Ovary (tissue), 10 donors: ENCODE measurements at places on chromosomes 12 and 14. TPM values are rescaled to one million over a fixed set of nuclear protein-coding genes. Genes with fewer than 3 reads are reported as not detected.

Gene BTG1
- 96.2 TPM for total RNA-seq

Gene CACNA1C
- 4.8 TPM for total RNA-seq

Gene ABCC9
- 26.1 TPM for total RNA-seq

Gene FAM90A1
- total RNA-seq: not detected

Gene SRGAP1
- 5.7 TPM for total RNA-seq

Gene KRT78
- not detected for total RNA-seq

Gene CLEC4C
- total RNA-seq: not detected

Gene HOXC4
- 3.3 TPM for total RNA-seq

Gene GALNT8
- 1.6 TPM for total RNA-seq

Gene KRT85
- not detected for total RNA-seq

GRCh38 chr12:66195242-66195641, 6.2 kb downstream of the IRAK3 start:
- H3K36me3 ChIP-seq: no peaks in the 10 kb centered on the region
- H3K27ac ChIP-seq: no peak overlapping the region
- no peaks in the 10 kb centered on the region for H3K27me3 ChIP-seq

DNA sequence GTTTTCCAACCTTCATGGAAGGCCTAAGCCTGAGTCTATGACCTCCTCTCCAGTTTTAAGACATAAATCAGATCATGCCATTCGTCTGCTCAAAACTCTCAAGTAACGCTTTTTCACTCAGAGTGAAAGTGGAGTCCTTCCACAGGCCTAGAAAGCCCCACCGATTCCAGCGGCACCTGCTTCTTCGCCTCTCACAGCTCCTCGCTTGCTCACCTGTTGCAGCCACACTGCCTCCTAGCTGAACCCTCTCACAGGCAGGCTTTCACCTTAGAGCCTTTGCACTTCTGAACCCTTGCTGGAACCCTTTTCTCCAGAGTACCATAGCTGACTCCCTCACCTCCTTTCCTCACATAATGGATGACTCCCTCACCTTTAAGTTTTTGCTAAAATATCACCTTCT, 301.1 kb downstream of the ZFP36L1 start:
- H3K4me1 ChIP-seq: peaks cover 7% of the 10 kb centered on the region
- no peak for DNase-seq
- H3K27me3 ChIP-seq: no peaks in the 10 kb centered on the region
- H3K36me3 ChIP-seq: no peaks in the 10 kb centered on the region

- no peaks in the 10 kb centered on the region for H3K36me3 ChIP-seq
- no peaks in the 10 kb centered on the region for H3K4me1 ChIP-seq
- H3K27ac ChIP-seq: no peak overlapping the region
- no peak for DNase-seq
- H3K27me3 ChIP-seq: no peaks in the 10 kb centered on the region
Measured at GRCh38 chr14:50116966-50117365, 594 bp upstream of the VCPKMT start.

DNA sequence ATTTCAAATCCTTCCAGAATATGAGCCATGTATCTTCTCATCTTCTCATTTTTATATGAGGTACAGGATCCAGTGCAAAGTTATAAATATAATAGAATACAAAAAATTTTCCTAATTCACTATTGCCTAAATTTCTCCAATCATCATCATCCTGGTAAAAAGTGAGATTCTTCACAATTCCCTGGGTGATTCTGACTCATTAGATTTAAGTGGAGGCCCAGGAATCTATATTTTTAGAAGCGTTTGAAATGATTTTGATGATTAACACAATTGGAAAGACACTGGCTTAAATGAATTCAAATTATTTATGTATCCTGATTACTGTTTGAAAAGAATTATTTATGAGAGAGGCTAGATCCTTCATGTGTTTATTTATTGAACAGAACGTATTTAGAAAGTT, 380.3 kb upstream of the PDE3A start:
- H3K27me3 ChIP-seq: no peaks in the 10 kb centered on the region
- DNase-seq: no peak
- no peak overlapping the region for H3K27ac ChIP-seq
- no peak overlapping the region for H3K4me3 ChIP-seq

DNA sequence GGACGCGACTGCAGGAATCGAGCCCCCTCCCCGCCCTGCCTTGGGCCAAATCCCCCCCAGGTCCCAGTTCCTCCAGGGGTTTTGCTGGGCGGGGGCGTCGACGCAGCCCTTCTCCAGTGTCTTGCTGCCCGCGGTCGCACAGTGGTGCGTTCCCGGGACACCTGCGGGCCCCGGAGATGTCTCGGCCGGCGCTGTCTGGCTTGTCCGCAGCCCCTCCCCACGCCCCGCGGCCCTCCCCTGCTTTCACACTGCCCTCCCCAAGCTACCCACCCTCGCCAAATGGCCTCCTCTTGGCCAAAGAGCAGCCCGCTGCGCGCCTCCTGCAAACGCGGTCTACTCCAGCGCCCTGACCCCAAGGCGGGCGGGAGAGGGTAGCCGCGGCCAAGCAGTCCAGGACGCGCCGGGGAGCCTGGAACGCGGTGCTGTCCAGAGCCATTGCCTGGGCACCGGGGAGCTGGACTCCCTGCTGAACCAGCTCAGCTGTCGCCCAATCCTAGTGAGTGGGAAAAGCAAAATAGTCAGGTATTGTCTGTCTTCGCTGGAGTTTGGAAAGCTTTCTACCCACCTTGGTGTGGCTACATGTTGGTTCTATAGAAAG, 122.0 kb downstream of the AACS start:
- no peak for DNase-seq
- no peak overlapping the region for H3K4me3 ChIP-seq
- H3K27ac ChIP-seq: no peak overlapping the region

- H3K27me3 ChIP-seq: no peaks in the 10 kb centered on the region
- DNase-seq: no peak
- no peak overlapping the region for H3K27ac ChIP-seq
- no peaks in the 10 kb centered on the region for H3K4me1 ChIP-seq
- H3K4me3 ChIP-seq: no peak overlapping the region
Measured at GRCh38 chr14:51527073-51527472, 124.6 kb upstream of the FRMD6 start.

DNA sequence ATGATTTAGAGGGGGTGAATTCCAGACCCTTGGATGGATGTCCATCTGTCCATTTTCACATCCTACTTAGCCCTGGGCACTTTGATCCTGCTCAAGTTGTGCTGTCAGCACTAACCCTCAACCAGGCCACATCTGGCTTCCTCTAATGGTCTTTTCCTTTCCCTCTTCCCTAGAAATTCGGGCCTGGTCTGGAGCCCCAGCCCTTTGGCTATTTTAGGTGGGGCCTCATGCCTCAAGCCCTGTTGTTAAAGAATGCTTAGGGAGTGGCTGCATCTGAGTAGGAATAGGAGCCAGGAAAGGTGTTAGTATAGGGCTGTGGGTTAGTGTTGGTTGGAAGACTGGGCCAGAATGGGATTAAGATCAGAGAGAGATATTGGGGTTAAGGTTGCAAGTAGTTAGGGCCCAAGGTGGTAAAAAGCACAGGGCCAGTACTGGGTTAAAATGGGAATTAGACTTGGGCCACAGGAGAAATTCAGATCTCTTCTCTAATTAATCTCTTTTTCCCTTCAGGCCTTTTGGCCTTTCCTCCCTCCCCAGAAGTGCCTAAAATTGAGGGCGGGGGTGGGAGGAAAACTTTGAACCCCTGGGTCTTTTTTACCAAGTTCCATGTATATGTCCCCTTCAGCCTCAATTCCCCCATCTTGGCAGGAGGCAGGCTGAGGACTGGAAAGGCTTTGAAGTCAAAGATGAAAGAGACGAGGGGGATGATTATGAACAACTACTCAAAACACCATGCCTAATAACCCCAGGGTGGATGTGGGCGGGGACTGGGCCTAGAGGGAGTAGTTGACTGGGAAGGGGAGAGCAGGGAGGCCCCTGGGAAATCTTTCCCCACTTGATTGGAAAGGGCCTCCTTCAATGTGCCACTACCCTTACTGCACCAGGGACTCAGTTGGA, 4.0 kb upstream of the ZNF385A start:
- no peak overlapping the region for H3K27ac ChIP-seq
- no peaks in the 10 kb centered on the region for H3K36me3 ChIP-seq

DNA sequence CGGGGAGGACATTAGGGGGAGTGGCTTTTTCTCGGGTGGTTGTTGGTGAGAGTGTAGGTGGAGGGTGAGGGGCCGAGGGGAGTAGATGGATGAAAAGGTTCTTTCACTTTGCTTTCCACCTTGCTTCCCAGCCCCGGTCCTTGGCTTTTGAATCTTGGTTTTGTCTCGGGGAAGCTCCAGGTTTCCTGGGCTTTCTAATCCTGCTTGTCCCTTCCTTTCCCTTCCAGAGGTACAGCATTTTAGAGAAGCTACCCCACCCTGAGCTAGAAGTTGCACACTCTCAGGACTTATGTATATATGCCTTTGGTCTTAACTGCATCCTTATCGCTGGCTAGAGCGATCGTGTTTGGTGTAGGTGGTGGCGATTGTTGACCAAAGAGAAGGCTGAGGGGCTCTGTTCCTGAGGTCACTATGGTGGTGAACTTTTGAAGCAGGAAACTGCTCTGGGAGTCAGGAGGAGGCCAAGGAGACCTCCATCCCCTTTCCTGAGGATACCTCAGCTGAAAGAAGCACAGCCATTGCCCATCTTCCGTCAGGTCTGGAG, 862 bp downstream of the PIP4K2C start:
- H3K4me1 ChIP-seq: peaks cover 4% of the 10 kb centered on the region
- peak overlapping the region; percentile 59 for H3K4me3 ChIP-seq
- no peaks in the 10 kb centered on the region for H3K36me3 ChIP-seq
- H3K27me3 ChIP-seq: no peaks in the 10 kb centered on the region
- no peak overlapping the region for H3K27ac ChIP-seq
- no peak for DNase-seq

DNA sequence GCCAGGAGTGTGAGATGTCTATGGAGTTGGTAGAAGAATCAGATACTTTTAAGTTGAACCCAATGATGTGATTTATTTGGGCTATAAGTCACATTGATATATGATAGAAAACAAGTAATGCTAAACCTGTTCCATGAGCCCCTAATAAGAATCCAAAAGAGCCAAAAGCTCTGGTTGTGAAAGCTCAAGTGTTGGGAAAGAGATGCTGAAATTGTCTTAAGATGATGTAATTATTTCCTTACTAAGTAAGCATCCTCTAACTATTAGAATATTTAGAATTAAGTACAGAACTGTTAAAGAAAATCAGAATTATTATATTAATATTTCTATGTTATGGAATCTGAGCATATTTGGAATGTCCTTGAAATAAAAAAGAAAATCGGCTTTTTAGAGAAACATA, 17.6 kb upstream of the SLC2A13 start:
- no peak for DNase-seq
- H3K4me3 ChIP-seq: no peak overlapping the region
- H3K36me3 ChIP-seq: no peaks in the 10 kb centered on the region
- no peak overlapping the region for H3K27ac ChIP-seq
- H3K4me1 ChIP-seq: no peaks in the 10 kb centered on the region
- H3K27me3 ChIP-seq: no peaks in the 10 kb centered on the region

DNA sequence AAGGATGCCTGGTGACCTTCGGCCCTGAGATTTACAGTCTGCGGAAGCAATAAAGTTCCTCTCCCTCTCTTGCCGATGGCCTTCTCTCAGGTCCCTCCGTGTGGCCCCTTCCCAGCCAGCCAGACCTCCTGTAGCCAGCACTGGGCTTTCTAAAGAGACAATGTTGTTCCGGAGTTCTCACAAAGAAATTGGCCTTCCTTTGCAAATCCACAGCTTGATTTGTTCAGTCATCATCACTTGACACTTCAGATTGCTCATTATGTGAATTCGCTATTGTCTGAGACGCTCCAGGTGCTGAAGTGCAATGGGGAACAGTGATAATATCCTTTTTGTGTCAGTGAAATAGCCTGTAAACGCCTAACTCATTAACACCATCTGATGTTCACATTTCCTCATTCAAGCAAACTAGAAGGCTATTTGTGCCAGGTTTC, 43.7 kb upstream of the GPHB5 start:
- H3K27me3 ChIP-seq: no peaks in the 10 kb centered on the region
- no peak overlapping the region for H3K27ac ChIP-seq
- H3K4me1 ChIP-seq: no peaks in the 10 kb centered on the region
- no peak for DNase-seq
- H3K36me3 ChIP-seq: no peaks in the 10 kb centered on the region

DNA sequence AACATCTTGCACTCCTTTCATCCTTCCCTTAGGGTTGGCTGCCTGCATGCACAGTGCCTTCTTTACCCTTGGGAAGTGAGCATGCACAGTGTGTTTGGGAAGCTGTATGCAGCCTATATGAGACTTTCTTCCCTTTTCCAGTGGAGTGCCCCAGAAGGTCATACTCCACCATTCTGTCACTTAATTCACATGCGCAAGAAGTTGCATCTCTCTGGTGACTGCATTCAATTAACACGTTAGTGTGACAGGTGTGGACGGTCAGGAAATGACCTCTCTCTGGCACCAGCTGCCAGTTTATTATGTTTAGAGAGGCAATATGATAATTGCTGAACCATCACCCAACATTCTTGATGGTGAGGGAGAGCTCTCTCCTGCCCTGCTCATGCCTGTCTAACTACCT, 770.0 kb downstream of the FLRT2 start:
- H3K27me3 ChIP-seq: no peaks in the 10 kb centered on the region
- no peaks in the 10 kb centered on the region for H3K36me3 ChIP-seq

DNA sequence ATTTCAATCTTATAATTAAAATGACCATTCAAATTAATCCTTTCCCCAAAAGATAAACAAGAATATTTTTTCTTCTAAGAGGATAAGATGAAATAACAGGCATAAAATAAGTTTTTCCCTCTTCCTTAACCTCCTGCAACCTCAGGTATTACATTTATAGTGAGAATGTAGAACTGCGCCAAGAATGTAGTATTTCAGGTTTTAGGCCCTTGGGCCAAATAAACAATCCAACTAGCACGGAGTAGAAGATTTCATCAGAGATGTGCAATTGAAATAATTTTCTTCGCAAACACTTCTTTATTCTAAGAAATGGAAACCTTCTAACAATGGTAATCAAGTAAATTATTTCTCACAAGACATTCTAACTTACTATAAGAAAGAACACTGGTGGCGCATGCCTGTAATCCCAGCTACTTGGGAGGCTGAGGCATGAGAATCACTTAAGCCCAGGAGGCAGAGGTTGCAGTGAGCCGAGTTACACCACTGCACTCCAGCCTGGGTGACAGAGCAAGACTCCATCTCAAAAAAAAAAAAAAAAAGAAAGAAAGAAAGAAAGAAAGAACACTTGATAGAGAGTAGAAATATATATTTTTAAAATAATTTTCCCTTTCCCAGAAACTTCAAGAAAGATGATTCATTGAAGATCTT, 100.8 kb downstream of the TAOK3 start:
- no peak for DNase-seq
- no peak overlapping the region for H3K4me3 ChIP-seq
- H3K27me3 ChIP-seq: no peaks in the 10 kb centered on the region
- H3K27ac ChIP-seq: no peak overlapping the region
- H3K4me1 ChIP-seq: no peaks in the 10 kb centered on the region

GRCh38 chr12:121849665-121850064, 9.0 kb downstream of the HPD start:
- H3K27ac ChIP-seq: no peak overlapping the region
- H3K4me1 ChIP-seq: no peaks in the 10 kb centered on the region
- no peaks in the 10 kb centered on the region for H3K27me3 ChIP-seq
- no peak overlapping the region for H3K4me3 ChIP-seq
- H3K36me3 ChIP-seq: no peaks in the 10 kb centered on the region
